Upper lobe of left lung (tissue), 6 donors: ENCODE measurements at places on chromosomes 2 and 18. TPM values are rescaled to one million over a fixed set of nuclear protein-coding genes. Genes with fewer than 3 reads are reported as not detected.

DNA sequence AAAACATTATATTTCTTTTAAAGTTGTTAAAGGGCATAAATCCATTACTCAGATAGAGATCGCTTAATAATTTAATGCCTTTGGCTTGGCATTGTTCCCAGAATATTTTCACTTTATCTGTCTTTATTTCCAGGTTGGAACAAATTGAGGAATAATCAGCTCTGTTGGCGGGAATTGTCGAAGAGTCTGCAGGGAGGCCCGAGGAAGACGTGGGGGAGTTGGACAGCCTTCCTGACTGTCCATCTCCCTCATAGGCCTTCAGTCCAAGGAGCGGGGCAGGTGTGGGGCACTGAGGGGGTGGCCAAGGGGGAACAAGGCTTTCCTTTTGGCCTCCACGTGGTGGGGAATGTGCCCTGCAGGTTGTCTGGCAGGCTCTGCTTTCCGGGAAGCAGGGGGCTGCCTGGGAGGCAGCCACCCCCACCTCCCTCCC lies 179.6 kb downstream of the ZBTB7C start:
- no peaks in the 10 kb centered on the region for H3K27me3 ChIP-seq
- no peak overlapping the region for H3K4me3 ChIP-seq
- H3K36me3 ChIP-seq, result no peaks in the 10 kb centered on the region
- no peak overlapping the region for H3K27ac ChIP-seq
- peaks cover 15% of the 10 kb centered on the region for H3K4me1 ChIP-seq

OTOF gene
- not detected for total RNA-seq

DNA sequence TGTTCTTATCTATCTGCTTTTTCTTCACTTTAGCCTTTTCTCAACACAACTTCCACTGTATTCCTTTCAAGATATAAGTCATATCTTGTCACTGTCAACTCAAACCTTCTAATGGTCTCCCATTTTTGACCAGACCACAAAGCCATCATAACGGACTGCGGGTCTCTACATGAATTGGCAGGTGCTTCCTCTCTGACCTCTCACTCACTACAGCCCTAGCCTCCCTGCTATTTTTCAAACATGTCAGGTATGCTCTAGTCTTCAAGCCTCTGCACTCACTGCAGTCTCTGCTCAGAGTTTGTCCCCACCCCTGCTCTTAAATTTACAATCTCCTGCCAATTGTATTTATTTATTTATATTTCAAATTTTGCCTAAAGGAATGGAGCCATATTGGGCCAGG lies 858.1 kb downstream of the TRIB2 start:
- no peak overlapping the region for H3K27ac ChIP-seq
- no peaks in the 10 kb centered on the region for H3K4me1 ChIP-seq
- no peaks in the 10 kb centered on the region for H3K27me3 ChIP-seq
- DNase-seq, result no peak
- no peak overlapping the region for H3K4me3 ChIP-seq

DNA sequence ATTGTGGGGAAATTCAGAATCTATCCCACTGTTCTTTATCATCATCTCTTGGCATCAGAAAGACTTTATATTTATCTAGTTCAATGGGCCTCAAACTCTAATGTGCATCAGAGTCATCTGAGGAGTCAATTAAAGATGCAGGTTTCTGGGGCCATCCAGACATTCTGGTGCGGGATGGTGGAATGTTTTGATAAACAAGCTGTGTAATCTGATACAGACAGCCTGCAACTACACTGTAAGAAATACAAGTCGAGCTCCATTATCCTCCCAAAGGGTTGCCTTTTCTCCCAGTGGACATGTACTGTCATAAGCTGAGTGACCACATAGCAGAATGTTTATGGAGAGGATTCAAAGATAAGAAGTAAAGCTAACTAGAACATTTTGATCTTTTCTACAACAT lies 515.3 kb upstream of the DCC start:
- H3K4me1 ChIP-seq, result no peaks in the 10 kb centered on the region
- no peak overlapping the region for H3K4me3 ChIP-seq
- H3K27me3 ChIP-seq, result no peaks in the 10 kb centered on the region
- H3K27ac ChIP-seq, result no peak overlapping the region

ADD2 gene
- 3.3 TPM for total RNA-seq

RTP5 gene
- total RNA-seq, result 0.14 TPM

LPIN1 gene
- total RNA-seq, result 45.9 TPM

- DNase-seq, result no peak
- H3K36me3 ChIP-seq, result no peaks in the 10 kb centered on the region
- no peak overlapping the region for H3K4me3 ChIP-seq
- H3K27ac ChIP-seq, result no peak overlapping the region
Observed at GRCh38 chr2:5970347-5970746, 278.2 kb downstream of the SOX11 start.

DNA sequence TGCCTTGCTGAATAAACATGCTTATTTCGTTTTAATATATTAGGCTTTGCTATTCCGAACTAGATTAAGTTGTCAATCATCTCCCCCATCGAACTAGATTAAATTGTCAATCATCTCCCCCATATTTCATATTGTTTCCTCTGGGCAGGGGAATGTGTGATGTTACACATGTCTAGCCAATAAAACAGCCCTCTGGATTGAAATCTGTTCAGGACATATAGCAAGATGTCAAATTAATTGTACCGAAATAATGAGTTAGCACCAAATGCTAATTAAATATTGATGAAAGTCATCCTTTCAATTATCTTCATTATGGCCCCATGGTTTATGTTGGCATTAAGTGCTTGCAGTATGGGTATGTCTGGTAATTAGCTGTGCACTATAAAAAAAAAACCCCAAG lies 135.5 kb downstream of the SPOPL start:
- no peaks in the 10 kb centered on the region for H3K4me1 ChIP-seq
- no peak for DNase-seq
- no peaks in the 10 kb centered on the region for H3K36me3 ChIP-seq
- H3K4me3 ChIP-seq, result no peak overlapping the region
- H3K27me3 ChIP-seq, result no peaks in the 10 kb centered on the region
- H3K27ac ChIP-seq, result no peak overlapping the region

DNA sequence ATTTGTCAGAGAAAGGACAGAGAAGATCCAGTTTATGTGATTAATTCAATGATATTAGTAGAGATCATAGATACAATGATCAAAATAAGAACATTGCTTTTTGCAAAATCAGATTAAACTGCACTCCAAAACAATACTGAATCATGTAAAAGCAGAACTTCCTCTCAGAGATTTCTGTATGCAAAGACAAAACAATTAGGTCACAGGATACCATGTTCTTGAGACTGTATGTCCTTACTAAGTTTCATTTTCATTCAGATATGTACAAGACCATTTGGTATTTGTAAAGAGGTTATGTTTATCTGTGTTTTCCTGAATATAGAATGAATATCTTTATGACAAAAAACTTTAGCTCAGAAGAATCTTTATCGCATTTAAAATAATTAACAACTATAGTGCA lies 161.8 kb downstream of the DLGAP1 start:
- no peaks in the 10 kb centered on the region for H3K27me3 ChIP-seq
- DNase-seq, result no peak
- H3K36me3 ChIP-seq, result no peaks in the 10 kb centered on the region
- H3K27ac ChIP-seq, result no peak overlapping the region
- no peak overlapping the region for H3K4me3 ChIP-seq

KRTCAP3 gene
- 22.4 TPM for total RNA-seq

DNA sequence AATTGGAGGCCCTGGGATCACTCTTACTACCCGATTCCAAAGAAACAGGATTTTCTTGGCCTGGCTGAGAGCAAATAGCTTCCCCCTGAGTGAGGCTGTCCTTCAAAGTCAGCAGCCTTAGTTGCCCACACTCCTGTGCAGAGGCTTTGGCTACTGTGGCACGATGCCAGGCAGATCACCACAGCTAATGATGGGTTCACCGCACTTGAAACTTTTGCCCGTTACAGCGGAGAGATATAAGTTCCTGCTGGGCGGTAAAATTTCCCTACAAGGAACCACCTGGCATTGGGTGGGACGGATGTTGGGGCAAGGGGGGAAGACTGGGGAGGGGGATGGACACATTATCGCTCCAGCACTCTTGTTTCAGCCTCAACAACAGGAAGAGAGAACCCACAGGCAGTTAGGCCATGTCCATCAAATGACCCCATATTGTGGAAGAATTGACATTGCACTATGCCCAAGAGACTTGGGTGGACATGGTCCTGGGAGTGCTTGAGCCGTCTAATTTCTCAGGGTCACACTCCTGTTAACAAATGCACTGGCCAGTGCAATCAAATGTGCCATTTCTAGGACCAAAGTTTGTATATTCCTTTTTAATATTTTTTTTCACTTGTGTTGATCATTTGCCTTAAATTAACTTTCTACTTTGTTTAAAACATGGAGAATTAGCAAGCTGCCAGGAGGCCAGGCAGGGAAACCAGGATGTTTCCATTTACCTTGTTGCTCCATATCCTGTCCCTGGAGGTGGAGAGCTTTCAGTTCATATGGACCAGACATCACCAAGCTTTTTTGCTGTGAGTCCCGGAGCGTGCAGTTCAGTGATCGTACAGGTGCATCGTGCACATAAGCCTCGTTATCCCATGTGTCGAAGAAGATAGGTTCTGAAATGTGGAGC lies 4.4 kb downstream of the IL1B start:
- no peak overlapping the region for H3K4me3 ChIP-seq
- H3K27ac ChIP-seq, result no peak overlapping the region
- H3K36me3 ChIP-seq, result no peaks in the 10 kb centered on the region
- DNase-seq, result no peak
- H3K27me3 ChIP-seq, result no peaks in the 10 kb centered on the region

DNA sequence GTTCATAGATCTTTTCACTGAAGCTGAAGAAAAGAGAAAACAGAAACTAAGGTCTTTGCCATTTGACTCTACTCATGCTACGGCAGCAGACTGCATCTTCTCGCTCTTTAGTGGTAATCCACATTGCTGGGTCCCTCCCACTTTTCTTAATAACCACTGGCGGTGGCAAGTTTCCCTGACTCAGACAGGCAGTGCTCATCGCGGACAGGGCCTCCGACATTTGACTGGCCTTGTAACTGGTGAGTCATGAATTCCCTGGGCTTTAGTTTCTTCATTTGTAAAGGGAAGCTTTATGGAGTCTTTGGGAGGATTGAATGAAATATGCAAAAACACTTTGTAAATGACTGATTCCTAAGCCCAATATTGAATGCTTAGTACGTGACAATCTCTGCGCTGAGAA lies 238.2 kb upstream of the RBBP8 start:
- H3K27ac ChIP-seq, result no peak overlapping the region
- H3K27me3 ChIP-seq, result no peaks in the 10 kb centered on the region
- no peak for DNase-seq
- no peaks in the 10 kb centered on the region for H3K36me3 ChIP-seq

DNA sequence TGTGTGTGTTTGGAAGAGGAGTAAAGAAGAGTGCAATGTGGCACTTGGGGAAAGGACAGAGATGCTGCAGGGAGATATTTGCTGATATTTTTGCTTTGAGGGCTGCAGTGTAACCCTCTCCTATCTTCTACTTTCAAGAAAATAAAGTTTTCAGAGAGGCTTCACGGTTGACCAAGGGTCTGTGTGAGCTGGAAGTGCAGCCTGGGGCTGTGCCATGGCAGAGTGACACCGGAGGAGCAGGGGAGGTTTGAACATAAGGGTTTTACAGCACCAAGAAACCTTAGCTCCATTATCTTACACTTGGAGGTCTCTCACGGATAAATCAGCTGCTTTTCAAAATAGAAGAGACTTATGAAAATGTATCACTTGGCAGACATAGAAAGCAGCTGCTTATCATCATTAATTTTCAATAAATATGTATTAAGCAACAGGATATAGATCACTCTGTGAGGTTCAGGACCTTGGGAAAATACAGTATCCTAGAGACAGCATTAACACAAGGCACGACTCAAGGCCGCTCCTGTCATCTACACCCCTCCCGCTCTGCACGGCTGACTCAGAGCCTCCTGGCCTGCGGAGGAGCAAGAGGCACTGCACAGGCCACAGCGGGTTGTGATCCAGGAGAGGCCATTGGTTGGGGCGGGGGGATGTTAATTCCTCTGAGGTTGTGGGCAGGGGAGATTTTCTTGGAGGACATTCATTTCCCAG lies 127.8 kb downstream of the COPS8 start:
- DNase-seq, result no peak
- H3K4me1 ChIP-seq, result no peaks in the 10 kb centered on the region
- no peaks in the 10 kb centered on the region for H3K27me3 ChIP-seq
- H3K27ac ChIP-seq, result no peak overlapping the region
- no peak overlapping the region for H3K4me3 ChIP-seq
- H3K36me3 ChIP-seq, result no peaks in the 10 kb centered on the region
